ENCODE measurements at places on chromosomes 12 and 14. TPM values are rescaled to one million over a fixed set of nuclear protein-coding genes. Genes with fewer than 3 reads are reported as not detected.

- no peak for DNase-seq
Observed at GRCh38 chr12:87020071-87020470, 763.9 kb upstream of the MGAT4C start.

GRCh38 chr12:106084014-106084671, 54.6 kb downstream of the NUAK1 start:
- DNase-seq, result no peak

GRCh38 chr14:22382395-22382794, 206.6 kb downstream of the DAD1 start:
- no peak for DNase-seq

- DNase-seq, result no peak
Observed at GRCh38 chr12:105466901-105467598, 136.6 kb downstream of the C12orf75 start.

Gene MIP
- not detected for total RNA-seq

Gene PELI2
- total RNA-seq, result 0.28 TPM

Gene SLC6A15
- total RNA-seq, result 0.36 TPM

Data from Panc1 (cell line).